Suprapubic skin (tissue), 4 donors: ENCODE measurements at places on chromosomes 7 and 10. TPM values are rescaled to one million over a fixed set of nuclear protein-coding genes. Genes with fewer than 3 reads are reported as not detected.

RTKN2 gene
- total RNA-seq: 2.5 TPM

NEUROG3 gene
- total RNA-seq: not detected

MKI67 gene
- total RNA-seq: 13.0 TPM

C10orf105 gene
- 0.17 TPM for total RNA-seq

LLCFC1 gene
- total RNA-seq: not detected
